ENCODE measurements at places on chromosomes 1 and 21. TPM values are rescaled to one million over a fixed set of nuclear protein-coding genes. Genes with fewer than 3 reads are reported as not detected.

DNA sequence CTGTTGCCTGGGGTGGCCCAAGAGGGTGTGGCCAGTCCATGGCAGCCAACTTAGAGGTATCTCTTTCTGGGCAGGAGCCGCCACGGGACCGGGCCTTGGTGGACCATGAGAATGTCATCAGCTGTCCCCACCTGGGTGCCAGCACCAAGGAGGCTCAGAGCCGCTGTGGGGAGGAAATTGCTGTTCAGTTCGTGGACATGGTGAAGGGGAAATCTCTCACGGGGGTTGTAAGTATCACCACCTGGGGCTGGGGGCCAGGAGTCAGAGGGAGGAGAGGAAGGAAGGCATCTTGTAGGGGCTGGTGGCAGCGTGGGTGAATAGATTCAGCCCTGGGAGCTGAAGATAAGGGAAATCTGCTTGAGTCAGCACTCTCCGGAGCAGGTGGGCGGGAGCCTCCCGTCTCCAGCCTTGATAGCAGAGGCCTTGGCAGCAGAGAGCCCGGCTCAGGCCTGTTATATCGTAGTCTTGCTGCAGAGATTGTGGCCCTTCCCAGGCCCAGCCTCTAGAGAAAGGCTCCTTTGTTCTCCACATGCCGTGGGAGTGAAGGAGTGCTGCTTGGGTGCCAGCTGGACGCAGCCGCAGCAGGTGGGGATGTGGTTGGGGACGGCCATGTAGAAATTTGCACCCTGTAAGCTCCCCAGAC lies 25.4 kb downstream of the PHGDH start:
- no peaks in the 10 kb centered on the region for H3K27me3 ChIP-seq
- no peak overlapping the region for H3K27ac ChIP-seq
- H3K4me1 ChIP-seq: no peaks in the 10 kb centered on the region
- H3K36me3 ChIP-seq: peaks cover 91% of the 10 kb centered on the region
- no peak for DNase-seq

GRCh38 chr21:26461500-26461899 lies 111.6 kb downstream of the CYYR1 start:
- no peaks in the 10 kb centered on the region for H3K27me3 ChIP-seq
- H3K4me3 ChIP-seq: no peak overlapping the region
- no peak overlapping the region for H3K27ac ChIP-seq
- no peak for DNase-seq

GRCh38 chr1:203103216-203103615 lies 17.4 kb upstream of the MYOG start:
- H3K4me3 ChIP-seq: no peak overlapping the region
- no peaks in the 10 kb centered on the region for H3K36me3 ChIP-seq
- no peak for DNase-seq
- no peaks in the 10 kb centered on the region for H3K27me3 ChIP-seq

DNA sequence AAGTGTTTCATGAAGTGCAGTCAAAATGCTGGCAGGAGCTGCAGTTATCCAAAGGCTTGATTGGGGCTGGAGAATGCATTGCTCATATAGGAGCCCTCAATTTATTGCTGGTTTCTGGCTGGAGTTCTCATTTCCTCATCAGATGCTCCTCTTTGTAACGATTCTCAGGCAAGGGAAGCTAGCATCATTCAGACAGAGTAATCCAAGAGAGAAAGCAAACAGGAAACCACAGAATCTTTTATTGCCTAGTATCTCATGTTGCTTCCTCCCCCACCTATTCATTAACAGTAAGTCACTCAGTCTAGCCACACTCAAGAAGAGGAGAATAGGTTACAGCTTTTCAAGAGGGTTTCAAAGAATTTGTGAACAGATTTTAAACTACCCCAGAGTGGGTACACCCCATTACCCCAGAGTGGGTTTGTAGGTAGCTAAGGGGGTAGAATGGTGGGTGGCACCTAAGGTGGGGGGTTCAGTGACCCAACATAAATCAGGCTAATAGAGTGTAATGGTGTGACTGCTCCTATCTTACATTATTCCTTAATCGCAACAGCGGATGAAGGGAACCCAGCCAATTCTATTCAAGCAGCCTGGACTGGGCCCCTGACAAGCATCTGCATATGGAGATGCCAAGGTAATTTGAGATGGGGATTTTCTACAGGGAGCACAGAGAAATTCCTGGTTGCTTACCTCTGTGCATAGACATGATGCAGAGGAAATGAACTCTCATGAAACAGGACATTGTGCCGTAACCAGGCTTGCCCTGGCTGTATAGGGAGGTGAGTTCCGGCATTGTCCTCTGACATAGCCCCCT lies 67.1 kb downstream of the KCNJ15 start:
- H3K36me3 ChIP-seq: no peaks in the 10 kb centered on the region
- peaks cover 12% of the 10 kb centered on the region for H3K4me1 ChIP-seq
- no peaks in the 10 kb centered on the region for H3K27me3 ChIP-seq
- DNase-seq: no peak

GRCh38 chr1:229940684-229941083 lies 126.4 kb upstream of the GALNT2 start:
- DNase-seq: no peak
- H3K27ac ChIP-seq: no peak overlapping the region
- H3K4me1 ChIP-seq: no peaks in the 10 kb centered on the region
- no peaks in the 10 kb centered on the region for H3K36me3 ChIP-seq
- H3K4me3 ChIP-seq: no peak overlapping the region

DNA sequence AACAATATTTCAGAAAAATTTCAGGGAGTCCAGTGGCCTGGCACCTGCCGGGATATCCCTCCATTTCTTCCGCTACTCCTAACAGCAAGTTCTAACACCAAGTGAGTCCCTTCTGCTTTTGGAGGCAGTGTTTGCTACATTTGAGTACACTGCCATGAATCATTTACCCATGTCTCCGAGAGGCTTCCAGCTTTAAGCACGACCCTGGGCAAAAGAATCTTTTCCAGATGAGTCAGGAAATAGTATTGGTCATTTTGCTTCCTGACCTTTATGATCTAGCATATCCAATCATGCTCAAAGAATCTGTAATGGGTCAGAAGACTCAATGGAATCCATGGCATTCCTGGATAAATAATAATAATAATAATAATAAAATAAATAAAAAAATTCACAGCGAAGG lies 60.7 kb upstream of the FMN2 start:
- no peak for DNase-seq
- H3K4me1 ChIP-seq: no peaks in the 10 kb centered on the region
- H3K27me3 ChIP-seq: no peaks in the 10 kb centered on the region
- no peaks in the 10 kb centered on the region for H3K36me3 ChIP-seq

SLC27A3 gene
- 29.4 TPM for total RNA-seq

TXNIP gene
- total RNA-seq: 10.3 TPM

DNA sequence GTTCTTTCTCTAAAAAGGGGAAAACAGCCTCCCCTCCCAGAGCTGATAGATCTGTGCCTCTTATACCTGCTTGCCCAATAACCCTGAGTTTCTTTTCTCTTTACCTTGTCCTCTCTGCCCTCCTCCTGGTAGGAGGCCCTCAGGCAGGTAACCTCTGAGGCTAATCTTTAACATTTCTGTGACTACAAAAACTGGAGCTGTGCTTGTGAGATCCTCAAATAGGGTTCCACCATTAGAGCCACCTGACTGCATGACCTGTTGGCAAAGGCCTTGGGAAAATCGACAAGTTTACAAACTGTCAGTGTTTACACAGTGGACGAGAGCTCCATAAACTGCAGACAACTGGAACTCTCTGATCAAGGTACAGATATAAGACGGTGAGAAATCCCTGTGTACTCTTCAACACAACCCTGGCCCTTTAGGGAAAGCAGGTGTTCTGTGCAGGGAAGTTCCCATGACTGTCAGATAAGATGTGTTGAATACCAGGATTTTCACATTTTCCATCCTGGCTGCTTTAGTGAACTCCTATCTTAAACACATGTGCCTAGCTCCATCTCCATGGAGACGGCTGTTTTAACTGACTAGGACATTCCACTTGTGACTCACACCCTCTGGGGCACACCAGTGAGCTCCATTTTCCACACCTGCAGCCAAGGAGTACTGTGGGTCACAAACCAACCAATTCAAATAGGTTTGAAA lies 38.3 kb downstream of the ECE1 start:
- no peaks in the 10 kb centered on the region for H3K36me3 ChIP-seq
- no peak overlapping the region for H3K27ac ChIP-seq
- DNase-seq: no peak
- no peaks in the 10 kb centered on the region for H3K4me1 ChIP-seq

- H3K4me1 ChIP-seq: peaks cover 3% of the 10 kb centered on the region
- H3K27me3 ChIP-seq: peaks cover 12% of the 10 kb centered on the region
- no peak for DNase-seq
- H3K4me3 ChIP-seq: no peak overlapping the region
- no peaks in the 10 kb centered on the region for H3K36me3 ChIP-seq
- H3K27ac ChIP-seq: no peak overlapping the region
Measured at GRCh38 chr1:161723459-161724141, 2.3 kb downstream of the FCRLB start.
